ENCODE measurements at places on chromosomes 1 and 21.
A peak's percentile ranks its signal among the peaks of the same experiment; 100 is the strongest.

- no peak for DNase-seq
These were observed 141.8 kb upstream of the MAGI3 start for GRCh38 chr1:113248494-113248893.

GRCh38 chr1:41483001-41483850, 1.3 kb downstream of the EDN2 start:
- DNase-seq: peak; percentile 73

GRCh38 chr1:178192686-178193085, 98.8 kb downstream of the RASAL2 start:
- DNase-seq: no peak

DNA sequence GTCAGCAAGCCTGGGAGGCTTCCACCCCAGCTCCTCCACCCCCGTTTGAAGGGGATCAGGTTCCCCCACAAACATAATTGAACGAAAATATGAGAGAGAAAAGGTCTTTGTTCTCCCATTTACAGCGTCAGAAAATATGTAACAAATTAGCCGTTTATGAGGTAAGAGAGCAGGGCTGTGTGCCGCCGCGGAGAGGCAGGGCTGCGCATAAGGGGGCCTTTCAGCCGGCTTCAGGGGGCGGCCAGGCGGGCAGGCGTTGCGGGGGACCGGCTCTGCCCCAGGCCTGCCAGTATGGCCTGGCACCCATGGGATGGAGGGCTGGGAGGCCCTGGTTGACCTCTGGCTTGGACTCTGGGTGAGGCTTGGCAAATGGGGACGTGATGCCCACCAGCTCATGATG, 179.3 kb downstream of the TRABD2B start:
- no peak for DNase-seq

- no peak for DNase-seq
These were observed 97.6 kb downstream of the PPIAL4G start for GRCh38 chr1:148385371-148386030.

DNA sequence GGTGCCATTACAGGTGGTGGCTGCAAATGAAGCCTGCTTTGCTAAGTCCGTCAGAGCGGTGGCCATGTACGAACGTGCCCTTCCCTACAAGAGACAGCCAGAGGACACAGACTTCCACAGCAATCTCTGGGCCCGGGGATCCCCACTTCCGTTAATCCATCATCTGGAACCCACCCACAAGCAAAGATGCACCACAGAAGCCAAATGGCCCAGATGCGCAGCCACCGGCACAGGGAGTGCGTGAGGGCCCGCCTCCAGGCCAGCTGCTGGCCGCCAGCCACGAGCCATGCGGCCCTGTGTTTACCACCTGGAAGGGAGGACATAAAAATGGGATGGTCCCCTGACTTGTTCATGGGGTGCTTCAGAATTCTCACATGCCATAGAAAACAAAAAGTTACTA, 22.1 kb downstream of the MRAP start:
- no peak for DNase-seq

All from SK-N-SH (cell line).